ENCODE measurements at places on chromosomes 3 and 15. TPM values are rescaled to one million over a fixed set of nuclear protein-coding genes. Genes with fewer than 3 reads are reported as not detected.

The SAXO2 gene
- 0.56 TPM for total RNA-seq

The ANKRD63 gene
- not detected for total RNA-seq

DNA sequence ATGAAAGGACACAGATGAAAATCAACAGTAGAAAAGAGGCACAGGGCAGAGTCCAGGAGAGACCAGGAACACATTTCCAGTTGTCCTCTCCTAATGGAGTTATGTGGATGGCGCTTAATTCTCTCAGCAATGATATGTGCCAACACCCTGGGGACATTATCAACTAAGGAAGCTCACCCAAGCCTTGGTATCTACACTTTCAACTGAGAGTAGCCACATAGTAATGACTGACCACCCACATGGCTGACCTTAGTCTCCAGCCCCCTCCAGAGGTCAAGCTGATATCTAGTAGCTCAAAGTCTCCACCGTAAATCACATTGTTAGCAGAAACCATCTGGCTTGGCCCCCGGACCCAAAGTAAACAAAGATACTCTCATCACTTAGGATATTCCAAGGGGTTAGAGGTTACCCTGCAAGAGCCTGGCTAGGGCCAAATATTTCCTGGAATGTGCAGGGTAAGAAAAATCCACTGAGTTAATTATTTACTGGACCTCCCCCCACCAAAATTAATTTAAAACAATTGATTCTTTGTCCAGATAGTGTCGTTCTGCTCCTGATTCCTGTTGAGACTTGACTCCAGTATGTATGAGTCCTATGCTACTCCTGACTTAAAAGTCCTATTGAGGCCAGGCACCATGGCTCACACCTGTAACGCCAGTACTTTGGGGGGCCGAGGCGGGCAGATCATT is 24.8 kb downstream of the GABRR3 start:
- no peak overlapping the region for H3K27ac ChIP-seq
- no peaks in the 10 kb centered on the region for H3K36me3 ChIP-seq
- no peak for DNase-seq
- no peaks in the 10 kb centered on the region for H3K27me3 ChIP-seq
- H3K4me3 ChIP-seq = no peak overlapping the region
- no peaks in the 10 kb centered on the region for H3K4me1 ChIP-seq

DNA sequence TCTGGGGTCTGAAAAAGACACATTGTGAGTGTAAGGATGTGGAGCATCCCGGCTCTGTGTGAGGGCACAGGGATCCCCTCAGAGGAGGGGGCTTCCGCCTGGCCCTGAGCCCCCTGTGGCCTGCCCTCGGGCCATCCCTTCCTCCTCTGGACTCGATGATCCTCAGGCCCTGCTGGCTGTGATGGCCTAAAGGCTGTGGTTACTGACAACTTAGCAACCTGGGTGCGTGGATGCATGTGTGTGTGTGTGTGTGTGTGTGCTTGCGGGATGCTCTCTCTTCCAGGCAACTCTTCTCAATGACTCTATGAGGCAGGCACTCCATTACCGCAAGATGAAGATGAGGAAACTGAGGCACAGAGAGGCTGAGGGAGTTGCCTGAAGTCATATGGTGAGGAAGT is 66.0 kb downstream of the ASB7 start:
- no peaks in the 10 kb centered on the region for H3K27me3 ChIP-seq
- no peaks in the 10 kb centered on the region for H3K36me3 ChIP-seq
- no peak overlapping the region for H3K4me3 ChIP-seq
- no peak overlapping the region for H3K27ac ChIP-seq
- no peaks in the 10 kb centered on the region for H3K4me1 ChIP-seq
- DNase-seq = no peak

DNA sequence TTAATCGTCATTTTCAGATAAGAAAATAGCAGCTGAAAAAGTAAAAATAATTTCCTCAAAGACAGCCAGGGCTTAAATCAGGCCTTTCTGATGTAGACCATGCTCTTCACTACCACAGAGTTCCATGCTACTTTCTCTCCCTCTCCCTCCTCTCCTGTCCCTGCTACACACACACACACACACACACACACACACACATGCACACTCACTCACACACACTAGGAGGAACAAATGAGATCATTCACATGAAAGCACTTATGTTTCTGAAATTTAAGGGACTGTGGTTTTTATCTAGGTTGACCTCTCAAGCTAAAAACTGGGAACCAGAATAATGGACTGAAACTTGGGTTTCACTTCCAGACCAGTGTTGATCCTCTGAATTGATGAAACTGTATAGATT is 4.1 kb upstream of the PSMA4 start:
- no peak overlapping the region for H3K4me3 ChIP-seq
- no peaks in the 10 kb centered on the region for H3K27me3 ChIP-seq
- H3K36me3 ChIP-seq = no peaks in the 10 kb centered on the region
- peaks cover 2% of the 10 kb centered on the region for H3K4me1 ChIP-seq
- H3K27ac ChIP-seq = no peak overlapping the region

GRCh38 chr15:83250781-83251180 is 33.7 kb downstream of the BNC1 start:
- no peak overlapping the region for H3K4me3 ChIP-seq
- H3K27me3 ChIP-seq = peaks cover 1% of the 10 kb centered on the region
- no peaks in the 10 kb centered on the region for H3K36me3 ChIP-seq
- no peaks in the 10 kb centered on the region for H3K4me1 ChIP-seq

DNA sequence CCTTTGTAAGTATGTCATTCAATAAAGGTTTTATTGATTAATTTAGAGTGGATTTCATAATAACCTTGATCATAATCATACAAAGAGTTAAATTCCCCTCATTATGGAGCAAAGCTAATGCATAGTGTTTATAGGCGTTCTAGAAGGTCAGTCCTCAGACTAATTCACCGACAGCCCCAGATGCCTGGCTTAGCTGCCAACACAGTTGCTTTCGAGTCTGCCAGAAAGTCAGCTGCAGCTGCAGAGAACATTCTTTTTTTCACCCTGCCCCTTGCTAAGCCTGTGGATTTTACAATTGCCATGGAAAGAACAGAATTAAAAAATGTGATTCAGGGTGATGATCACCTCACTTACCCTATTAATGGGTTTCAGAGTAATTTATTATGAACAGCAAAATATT is 21.2 kb downstream of the CADM2 start:
- H3K4me1 ChIP-seq = no peaks in the 10 kb centered on the region
- H3K4me3 ChIP-seq = no peak overlapping the region

GRCh38 chr15:73700041-73700842 is 16.1 kb downstream of the CD276 start:
- H3K27me3 ChIP-seq = peaks cover 56% of the 10 kb centered on the region
- no peak overlapping the region for H3K27ac ChIP-seq
- peaks cover 5% of the 10 kb centered on the region for H3K4me1 ChIP-seq
- H3K36me3 ChIP-seq = no peaks in the 10 kb centered on the region

DNA sequence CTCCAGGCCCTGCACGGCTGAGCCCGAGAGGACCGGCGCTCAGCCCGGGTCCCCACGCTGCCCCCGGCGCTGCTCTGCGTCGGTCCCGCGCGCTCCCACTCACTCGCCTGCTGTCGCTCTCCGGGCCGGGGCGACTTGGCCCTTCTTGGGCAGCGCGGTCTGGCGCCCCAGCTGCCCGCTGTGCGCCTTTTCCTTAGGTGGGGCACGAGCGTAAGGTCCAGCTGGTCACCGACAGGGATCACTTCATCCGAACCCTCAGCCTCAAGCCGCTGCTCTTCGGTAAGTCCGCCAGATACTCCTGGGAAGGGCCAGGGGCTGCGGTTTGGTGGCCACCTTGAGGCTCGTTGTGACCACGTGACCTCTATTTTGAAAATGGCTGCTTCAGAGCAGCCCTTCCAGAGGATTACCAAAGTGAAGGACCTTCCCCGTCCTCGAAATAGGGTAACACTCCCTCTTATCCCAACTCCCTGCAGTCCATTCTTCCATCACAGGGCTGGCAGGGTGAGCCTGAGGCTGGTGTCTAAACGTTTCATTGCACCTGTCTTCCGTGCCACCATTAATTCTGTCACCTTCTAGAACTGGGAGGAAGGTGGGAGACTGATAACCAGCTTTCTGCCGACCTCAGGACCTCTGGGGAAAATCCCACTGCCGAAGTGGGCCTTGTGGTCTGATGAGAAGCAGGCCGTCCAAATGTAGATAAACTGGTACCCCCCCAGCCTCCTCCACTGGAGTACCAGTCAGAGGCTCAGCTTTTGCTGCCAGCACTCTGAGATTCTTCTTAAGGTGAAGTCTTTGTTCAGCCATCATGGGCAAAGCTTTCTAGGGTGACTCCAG is 812 bp downstream of the P4HTM start:
- H3K4me3 ChIP-seq = peak overlapping the region; percentile 88
- peaks cover 39% of the 10 kb centered on the region for H3K4me1 ChIP-seq
- H3K27ac ChIP-seq = peak overlapping the region; percentile 64
- peaks cover 8% of the 10 kb centered on the region for H3K36me3 ChIP-seq

GRCh38 chr3:169237201-169237600 is 426.3 kb downstream of the MECOM start:
- no peak overlapping the region for H3K27ac ChIP-seq
- DNase-seq = no peak

DNA sequence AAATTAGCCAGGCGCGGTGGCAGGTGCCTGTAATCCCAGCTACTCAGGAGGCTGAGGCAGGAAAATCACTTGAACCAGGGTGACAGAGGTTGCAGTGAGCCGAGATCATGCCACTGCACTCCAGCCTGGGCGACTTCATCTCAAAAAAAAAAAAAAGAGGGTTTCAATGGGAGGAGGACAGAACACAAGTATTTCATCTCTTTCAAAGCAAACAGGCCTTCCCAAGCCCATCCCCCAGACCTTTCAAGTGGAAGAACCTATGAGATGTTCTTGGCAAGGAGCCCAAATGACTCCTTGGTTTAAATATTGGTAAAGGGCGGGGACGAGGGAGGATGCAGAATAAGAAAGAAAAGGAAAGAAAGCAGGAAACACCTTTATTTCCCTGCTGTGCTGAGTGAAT is 62.2 kb upstream of the MCF2L2 start:
- DNase-seq = no peak
- no peaks in the 10 kb centered on the region for H3K4me1 ChIP-seq
- peaks cover 46% of the 10 kb centered on the region for H3K36me3 ChIP-seq
- no peak overlapping the region for H3K27ac ChIP-seq

The SIN3A gene
- total RNA-seq = 117 TPM

DNA sequence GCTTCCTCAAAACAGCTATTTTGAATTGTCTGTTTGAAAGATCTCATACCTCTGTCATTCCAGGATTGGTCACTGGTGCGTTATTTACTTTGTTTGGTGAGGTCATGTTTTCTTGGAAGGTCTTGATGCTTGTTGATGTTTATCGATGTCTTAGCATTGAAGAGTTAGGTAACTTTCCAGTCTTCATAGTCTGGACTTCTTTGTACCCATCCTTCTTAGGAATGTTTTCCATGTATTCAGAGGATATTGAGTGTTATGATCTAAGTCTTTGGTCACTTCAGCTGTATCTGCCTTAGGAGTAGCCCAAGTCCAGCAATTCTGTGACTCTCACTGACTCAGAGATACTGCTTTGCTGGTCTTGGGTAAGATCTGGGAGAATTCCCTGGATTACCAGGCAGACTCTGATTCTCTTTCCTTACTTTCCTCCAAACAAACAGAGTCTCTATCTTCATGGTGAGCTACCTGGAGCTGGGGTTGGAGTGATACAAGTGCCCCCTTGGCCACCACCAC is 398.6 kb downstream of the ZIC4 start:
- H3K27me3 ChIP-seq = no peaks in the 10 kb centered on the region
- no peak overlapping the region for H3K4me3 ChIP-seq
- no peak for DNase-seq
- H3K4me1 ChIP-seq = no peaks in the 10 kb centered on the region
- no peak overlapping the region for H3K27ac ChIP-seq

DNA sequence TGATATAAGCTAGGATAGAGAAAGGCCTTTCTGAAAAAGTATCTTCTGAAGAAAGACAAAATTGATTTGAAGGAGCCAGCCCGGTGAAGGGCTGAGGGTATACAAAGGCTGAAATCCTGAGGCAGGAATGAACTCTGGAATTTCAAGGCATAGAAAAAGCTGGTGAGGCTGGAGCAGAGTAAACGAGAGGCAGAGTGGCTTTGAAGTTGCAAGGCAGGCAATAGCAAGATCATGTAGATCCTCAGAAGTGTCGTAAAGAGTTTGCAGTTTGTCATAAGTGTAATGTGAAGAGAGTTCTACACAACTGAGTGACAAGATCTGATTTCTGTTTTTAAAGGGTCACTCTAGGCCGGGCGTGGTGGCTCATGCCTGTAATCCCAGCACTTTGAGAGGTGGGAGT is 69.0 kb downstream of the HMG20A start:
- no peaks in the 10 kb centered on the region for H3K27me3 ChIP-seq
- peaks cover 6% of the 10 kb centered on the region for H3K36me3 ChIP-seq
- H3K4me3 ChIP-seq = no peak overlapping the region
- H3K4me1 ChIP-seq = peaks cover 4% of the 10 kb centered on the region

DNA sequence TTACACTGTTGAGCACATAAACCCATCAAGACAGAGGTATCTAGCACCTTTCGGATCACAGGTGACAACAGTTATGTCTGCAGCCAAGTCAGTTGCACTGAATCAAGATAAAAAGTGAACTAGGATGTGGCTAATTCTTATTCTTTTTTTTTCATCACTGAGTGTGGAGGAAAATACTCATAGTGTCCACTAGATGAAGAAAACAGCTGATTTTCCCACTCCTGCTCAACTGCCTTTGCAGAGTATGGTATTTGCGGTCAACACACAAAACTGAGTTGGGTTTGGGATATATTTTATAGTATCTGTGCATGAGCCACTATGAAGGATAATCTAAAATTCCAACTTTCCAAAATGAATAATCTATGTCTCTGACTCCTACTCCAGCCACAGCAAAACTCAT is 32.5 kb downstream of the IL17RD start:
- no peak for DNase-seq
- no peaks in the 10 kb centered on the region for H3K4me1 ChIP-seq
- H3K27me3 ChIP-seq = no peaks in the 10 kb centered on the region
- H3K27ac ChIP-seq = no peak overlapping the region

- H3K4me1 ChIP-seq = peaks cover 44% of the 10 kb centered on the region
- H3K4me3 ChIP-seq = no peak overlapping the region
- H3K27ac ChIP-seq = no peak overlapping the region
- no peaks in the 10 kb centered on the region for H3K36me3 ChIP-seq
- no peak for DNase-seq
- H3K27me3 ChIP-seq = no peaks in the 10 kb centered on the region
Measured at GRCh38 chr15:67755264-67755663, 70.0 kb upstream of the SKOR1 start.

DNA sequence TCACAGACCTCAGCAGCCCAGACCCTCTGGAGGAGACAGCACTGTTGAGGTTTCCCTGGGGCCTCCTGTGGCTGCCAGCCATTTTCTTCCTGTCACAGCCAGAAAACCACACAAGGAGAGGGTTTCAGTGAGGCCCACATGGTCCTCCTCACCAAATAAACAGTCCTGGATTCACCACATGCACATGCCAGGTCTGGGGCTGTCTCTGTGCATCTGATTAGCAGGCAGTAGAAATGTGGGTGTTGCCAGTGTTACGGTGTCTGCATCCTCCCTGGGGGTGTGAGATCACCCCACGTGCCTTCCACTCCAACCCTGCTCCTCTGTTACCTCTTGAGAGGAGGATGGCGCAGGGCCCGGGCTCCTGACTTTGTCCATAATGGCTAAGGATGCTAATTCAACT is 140.4 kb downstream of the CHDH start:
- H3K4me3 ChIP-seq = no peak overlapping the region
- H3K27me3 ChIP-seq = peaks cover 11% of the 10 kb centered on the region
- H3K36me3 ChIP-seq = no peaks in the 10 kb centered on the region
- H3K4me1 ChIP-seq = peaks cover 3% of the 10 kb centered on the region
- no peak for DNase-seq

The TMCO5A gene
- not detected for total RNA-seq

Data from T-cell (primary cell).